Naive thymus-derived CD4-positive, alpha-beta T cell (primary cell): ENCODE measurements at places on chromosomes 7 and 10. TPM values are rescaled to one million over a fixed set of nuclear protein-coding genes. Genes with fewer than 3 reads are reported as not detected.
A peak's percentile ranks its signal among the peaks of the same experiment; 100 is the strongest.

DNA sequence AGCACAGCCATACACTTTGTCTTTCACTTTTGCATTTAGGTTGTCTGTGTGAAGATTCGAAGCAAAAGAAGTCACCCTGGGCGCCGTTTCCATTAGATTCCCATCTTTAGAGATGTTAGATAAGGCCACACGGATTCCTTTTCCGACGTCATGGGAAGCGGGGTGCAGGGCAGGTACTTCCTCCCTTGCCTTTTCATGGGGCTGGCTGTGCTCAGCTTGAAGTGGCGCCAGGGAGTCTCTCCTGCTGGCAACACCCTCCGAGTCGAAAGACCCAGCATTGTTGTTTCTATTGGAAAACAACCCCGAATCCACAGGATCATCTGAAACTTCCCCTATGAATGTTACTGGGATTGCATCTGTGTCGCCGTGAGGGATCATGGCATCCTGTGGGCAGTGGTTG, 246.4 kb upstream of the GRB10 start:
- no peak for DNase-seq

DNA sequence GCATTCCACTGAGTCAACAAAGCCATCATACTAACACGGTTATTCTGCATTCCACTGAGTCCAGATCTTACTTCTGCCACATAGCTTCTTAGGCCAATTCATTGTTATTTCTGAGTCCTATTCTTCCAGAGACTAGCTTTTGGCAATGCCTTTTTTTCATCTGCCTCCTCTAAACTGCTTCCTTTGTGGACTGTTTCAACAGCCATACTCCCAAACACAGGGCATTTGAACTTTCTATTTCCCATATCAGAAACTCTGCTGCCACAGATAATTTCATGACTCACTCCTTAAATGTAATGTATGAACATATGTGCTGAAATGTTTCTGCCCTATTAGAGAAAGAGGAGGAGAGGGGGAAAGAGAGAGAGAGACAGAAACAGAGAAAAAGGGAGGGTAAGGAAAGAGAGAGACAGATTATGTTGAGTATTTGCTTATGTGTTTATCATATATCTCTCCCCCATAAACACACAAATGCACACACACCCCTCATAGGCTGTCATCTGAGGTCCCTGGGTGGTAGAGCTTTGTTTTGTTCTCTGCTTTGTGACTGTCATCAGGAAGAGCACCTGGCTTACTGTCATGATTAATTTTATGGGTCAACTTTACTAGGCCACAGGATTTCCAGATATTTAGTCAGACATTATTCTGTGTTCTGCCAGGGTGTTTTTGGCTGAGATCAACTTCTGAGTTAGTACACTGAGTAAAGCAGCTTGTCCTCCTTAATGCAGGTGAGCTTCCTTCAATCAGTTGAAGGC, 308.0 kb upstream of the KCND2 start:
- DNase-seq, result no peak

GRCh38 chr7:149071641-149072437, 18.7 kb downstream of the ZNF786 start:
- peak; percentile 54 for DNase-seq

DNA sequence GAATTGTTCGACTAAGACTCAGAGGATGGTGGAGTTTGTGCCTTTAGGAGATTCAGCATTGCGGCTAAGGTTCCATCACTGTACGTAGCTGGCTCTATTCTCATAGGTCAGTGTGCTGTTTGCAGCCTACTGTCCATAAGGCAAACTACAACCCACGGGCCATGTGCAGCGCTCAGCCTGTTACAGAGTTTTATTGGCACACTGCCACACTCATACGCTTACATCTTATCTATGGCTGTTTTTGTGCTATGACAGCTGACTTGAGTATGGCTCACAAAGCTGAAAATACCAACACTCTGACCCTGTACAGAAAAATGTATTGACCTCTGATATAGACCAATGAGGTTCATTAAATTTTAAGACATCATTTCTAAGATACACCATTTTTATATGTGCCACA, 114.5 kb downstream of the ARID5B start:
- no peak for DNase-seq

- DNase-seq, result no peak
These were observed 65.7 kb downstream of the TLL2 start for GRCh38 chr10:96448021-96448457.

GRCh38 chr7:139355320-139355719, 4.4 kb upstream of the LUC7L2 start:
- no peak for DNase-seq

LIPK gene
- total RNA-seq, result not detected in 2 replicates

DLX6 gene
- total RNA-seq, result not detected

AGR3 gene
- total RNA-seq, result not detected

- DNase-seq, result no peak
These were observed 904 bp downstream of the NPTX2 start for GRCh38 chr7:98617960-98618418.

DNA sequence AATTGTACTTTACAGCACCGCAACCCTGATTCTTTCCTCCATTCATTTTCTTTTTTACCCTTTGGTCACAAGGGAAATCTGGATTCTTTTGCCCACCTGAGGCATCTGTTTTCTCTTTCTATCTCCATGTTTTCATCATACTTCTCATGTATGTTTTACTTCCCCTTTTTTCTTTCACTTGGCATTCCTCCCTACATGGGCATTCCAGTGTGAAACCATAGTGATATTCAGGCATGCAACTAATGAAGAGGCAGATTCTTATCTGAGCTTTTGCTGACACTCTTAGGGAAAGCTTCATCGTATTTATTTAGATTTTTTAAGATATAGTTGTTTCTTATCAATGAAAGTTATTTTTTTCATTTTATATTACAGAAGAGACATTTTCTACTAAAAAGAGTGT, 405.2 kb upstream of the TEX47 start:
- no peak for DNase-seq

DNA sequence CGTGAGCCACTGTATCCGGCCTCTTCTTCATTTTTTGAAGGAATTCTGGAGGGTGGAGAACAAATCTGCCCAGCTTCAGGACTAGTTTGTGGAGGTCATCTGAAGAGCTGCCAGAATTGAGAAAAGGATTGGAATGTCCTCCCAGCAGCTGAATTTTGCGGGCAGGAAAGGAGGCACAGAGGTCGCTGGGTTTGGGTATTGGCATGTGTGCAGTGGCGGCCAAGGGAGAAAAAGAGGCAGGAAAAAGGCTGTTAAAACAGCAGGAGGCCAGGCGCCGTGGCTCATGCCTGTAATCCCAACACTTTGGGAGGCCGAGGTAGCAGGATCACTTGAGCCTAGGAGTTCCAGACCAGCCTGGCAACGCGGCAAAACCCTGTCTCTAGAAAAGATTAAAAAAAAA, 80.4 kb downstream of the HIP1 start:
- DNase-seq, result no peak

DNA sequence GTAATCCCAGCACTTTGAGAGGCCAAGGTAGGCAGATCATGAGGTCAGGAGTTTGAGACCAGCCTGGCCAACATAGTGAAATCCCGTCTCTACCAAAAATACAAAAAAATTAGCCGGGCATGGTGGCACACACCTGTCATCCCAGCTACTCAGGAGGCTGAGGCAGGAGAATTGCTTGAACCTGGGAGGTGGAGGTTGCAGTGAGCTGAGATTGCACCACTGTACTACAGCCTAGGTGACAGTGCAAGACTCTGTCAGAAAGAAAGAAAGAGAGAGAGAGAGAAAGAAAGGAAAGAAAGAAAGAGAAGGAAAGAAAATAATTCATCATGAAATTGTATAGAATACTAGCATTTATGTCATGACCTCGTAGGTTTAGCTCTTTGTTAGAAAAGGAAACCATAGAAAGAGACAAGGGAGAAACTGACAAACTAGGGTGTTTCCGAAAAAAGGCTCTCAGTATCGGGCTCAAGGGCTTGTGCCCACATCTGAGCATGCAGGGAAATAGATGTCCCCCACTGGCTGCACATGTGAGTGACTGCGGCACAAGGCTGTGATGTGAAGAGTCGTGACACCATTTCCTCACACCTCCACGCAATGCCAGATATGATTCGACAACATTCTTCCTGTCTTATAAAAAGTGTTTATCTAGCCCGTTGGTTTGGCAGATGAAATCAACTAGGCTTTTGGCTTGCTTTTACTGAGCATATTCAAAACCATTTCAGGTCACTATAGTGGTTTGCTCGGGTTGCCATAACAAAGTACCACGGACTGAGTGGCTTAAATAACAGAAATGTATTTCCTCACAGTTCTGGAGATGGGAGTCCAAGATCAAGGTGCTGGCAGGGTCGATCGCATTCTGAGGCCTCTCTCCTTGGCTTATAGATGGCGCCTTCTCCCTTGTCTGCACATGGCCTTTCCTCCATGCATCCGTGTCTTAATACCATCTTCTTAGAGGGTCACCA, 2.0 kb downstream of the SRGN start:
- peak; percentile 85 for DNase-seq

GRCh38 chr10:86685893-86686632, 17.8 kb downstream of the LDB3 start:
- no peak for DNase-seq

DNA sequence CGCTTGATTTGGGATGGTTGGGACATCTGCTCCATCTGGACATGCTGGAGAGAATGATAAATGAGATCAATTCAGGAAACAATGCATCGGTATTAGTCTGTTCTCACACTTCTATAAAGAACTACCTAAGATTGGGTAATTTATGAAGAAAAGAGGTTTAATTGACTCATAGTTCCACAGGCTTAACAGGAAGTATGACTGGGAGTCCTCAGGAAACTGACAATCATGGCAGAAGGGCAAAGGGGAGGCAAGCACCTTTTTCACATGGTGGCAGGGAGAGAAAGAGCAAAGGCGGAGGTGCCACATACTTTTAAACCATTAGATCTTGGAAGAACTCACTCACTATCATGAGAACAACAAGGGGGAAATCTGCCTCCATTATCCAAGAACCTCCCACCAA, 16.8 kb upstream of the TSPAN12 start:
- DNase-seq, result no peak

GNB2 gene
- total RNA-seq, result 132 TPM

TMEM273 gene
- total RNA-seq, result 1.8 TPM

- DNase-seq, result no peak
These were observed 22.3 kb downstream of the BZW2 start for GRCh38 chr7:16668049-16668858.

DNA sequence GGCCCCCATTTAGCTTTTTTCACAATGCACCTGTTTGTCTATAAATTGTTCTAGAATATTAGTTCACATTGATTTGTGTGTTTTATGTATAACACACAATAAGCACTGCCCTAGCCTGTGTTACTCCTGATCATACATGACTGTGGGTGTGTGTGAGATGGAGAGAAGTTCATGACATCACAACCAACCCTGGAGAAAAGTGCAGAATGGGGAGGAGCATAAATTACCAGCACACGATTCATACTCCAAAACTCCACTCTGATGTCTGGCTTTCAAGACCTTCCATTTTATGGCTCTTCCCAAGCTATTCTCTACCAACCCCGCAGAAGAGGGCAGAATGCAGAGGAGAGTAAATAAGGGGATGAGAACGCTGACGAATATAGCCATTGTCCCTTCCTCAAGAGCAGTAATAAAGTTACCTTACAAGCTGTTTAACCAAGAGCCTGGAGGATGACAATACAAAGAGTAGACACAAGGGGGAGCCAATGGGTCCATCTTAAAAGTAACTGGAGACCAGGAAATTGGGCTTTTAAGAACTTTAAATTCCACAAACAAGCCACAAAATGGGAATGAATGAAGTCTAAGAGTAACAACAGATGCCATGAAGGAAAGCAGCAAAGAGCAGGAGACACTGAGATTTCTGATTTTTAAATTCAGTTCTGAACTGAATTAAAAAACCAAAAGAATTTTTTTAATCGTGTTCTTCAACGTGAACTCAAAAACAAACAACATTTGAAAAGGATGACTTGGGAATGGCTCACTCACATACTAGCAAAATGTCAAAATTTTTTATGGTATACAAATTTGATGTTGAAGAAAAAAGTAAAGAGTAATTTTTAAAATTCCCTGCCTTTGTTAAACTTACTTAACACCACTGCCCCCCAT, 159.6 kb downstream of the PARD3 start:
- peak; percentile 23 for DNase-seq

SAMD9 gene
- total RNA-seq, result 61.6 and 61.7 TPM in 2 replicates

DNA sequence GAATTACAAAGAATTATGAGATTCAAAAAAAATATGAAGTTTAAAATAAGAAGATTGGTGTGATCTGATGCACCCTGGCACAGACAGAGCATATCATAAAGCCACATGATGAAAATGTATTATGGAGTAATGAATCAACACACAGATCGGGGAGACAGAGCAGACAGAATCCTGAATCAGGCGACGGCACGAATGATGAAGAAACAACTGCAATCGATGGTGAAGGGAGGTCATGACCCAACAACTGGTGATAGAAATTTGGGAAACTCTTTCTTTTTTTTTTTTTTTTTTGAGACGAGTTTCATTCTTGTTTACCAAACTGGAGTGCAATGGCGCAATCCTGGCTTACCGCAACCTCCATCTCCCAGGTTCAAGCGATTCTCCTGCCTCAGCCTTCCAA, 1054.0 kb downstream of the TYW1 start:
- DNase-seq, result no peak

DNA sequence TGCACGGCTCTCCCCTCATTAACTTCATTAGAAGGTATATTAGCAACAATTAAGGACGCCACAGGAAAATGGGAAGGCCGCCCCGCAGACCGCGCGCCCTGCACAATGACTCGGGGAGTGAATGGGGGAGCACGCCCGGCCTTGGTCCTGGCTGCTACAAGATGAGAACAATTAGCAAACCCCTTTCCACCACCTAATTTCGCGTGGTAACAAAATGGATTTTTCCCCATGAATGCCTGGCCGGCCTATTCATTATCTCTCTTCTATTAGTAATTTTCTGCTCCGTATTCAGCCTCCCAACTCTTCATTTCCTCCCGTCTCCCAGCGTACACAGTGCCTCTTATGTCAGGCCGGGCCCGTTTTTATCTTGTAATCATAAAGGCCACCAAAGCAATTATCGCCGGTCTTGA, 346.9 kb downstream of the DNAJB6 start:
- no peak for DNase-seq

BEND7 gene
- not detected for total RNA-seq
